Neural progenitor cell (in vitro differentiated cells): ENCODE measurements at places on chromosomes 3 and 15. TPM values are rescaled to one million over a fixed set of nuclear protein-coding genes. Genes with fewer than 3 reads are reported as not detected.

DNA sequence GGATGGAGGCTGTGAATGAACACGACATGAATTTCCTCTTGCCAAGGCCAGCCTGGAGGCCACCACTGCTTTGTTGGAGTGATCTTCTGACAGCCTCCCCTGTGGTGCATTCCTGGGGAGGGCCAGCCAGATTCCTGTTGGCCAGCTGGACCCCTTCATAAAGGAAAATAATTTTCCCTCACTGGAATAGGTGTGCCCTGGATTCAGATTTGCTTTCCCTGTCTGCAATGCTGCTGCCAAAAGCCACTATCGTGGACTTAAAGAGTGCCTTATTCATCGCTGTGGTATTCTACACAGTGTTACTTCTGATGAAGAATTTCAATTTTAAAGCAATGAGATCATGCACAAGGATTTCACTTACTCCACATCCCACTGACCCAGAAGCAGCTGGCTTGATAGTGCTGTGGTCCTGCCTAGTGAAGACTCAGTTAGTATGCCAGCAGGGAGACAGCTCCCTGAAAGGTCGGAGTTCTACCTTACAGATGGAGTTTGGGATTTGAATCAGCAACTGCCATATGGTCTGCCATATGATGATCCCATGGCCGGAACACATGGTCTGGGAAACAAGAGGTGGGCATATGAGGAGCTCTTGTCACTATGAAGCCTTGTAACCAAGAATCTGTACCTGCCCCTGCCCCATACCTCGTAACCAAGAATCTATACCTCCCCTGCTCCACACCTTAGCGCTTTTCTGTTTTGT, 145.2 kb downstream of the KLF13 start:
- H3K27ac ChIP-seq: no peak overlapping the region
- no peak overlapping the region for H3K4me3 ChIP-seq
- H3K36me3 ChIP-seq: no peaks in the 10 kb centered on the region

- peaks cover 38% of the 10 kb centered on the region for H3K4me1 ChIP-seq
- no peak overlapping the region for H3K27ac ChIP-seq
- no peak overlapping the region for H3K4me3 ChIP-seq
- no peak for DNase-seq
- no peaks in the 10 kb centered on the region for H3K27me3 ChIP-seq
These were observed 118.8 kb downstream of the ADAMTS9 start for GRCh38 chr3:64568895-64569517.

GRCh38 chr3:168752339-168752738, 656.6 kb upstream of the GOLIM4 start:
- no peak overlapping the region for H3K27ac ChIP-seq
- no peak overlapping the region for H3K4me3 ChIP-seq

GRCh38 chr3:99537416-99537815, 101.0 kb upstream of the COL8A1 start:
- H3K36me3 ChIP-seq: no peaks in the 10 kb centered on the region
- H3K27ac ChIP-seq: no peak overlapping the region
- no peak for DNase-seq
- peaks cover 16% of the 10 kb centered on the region for H3K4me1 ChIP-seq
- no peaks in the 10 kb centered on the region for H3K27me3 ChIP-seq
- H3K4me3 ChIP-seq: no peak overlapping the region

DNA sequence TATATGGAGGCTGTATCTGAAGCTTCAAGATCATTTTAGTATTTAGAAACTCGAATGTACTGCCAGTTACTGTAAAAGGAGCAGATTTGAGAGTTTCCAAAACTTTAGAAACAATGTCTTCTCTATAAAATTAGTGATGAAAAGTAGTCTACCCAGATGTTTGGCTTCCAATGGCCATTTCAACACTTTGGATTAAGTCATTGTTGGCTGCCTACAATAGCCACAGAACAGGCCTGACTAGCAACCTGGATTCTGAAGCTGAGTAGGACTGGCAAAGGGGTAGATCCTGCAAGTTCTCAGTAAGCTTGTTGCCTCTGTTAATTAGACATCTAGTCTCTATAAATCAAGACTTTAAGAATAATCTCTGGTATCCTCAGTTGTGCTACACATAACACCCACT, 239.0 kb upstream of the KCNMB2 start:
- H3K36me3 ChIP-seq: no peaks in the 10 kb centered on the region
- H3K4me3 ChIP-seq: no peak overlapping the region
- H3K27me3 ChIP-seq: no peaks in the 10 kb centered on the region

GRCh38 chr3:144774897-144775296, 803.3 kb downstream of the DIPK2A start:
- no peaks in the 10 kb centered on the region for H3K27me3 ChIP-seq
- H3K4me3 ChIP-seq: no peak overlapping the region
- no peak for DNase-seq
- H3K4me1 ChIP-seq: no peaks in the 10 kb centered on the region
- no peak overlapping the region for H3K27ac ChIP-seq

DNA sequence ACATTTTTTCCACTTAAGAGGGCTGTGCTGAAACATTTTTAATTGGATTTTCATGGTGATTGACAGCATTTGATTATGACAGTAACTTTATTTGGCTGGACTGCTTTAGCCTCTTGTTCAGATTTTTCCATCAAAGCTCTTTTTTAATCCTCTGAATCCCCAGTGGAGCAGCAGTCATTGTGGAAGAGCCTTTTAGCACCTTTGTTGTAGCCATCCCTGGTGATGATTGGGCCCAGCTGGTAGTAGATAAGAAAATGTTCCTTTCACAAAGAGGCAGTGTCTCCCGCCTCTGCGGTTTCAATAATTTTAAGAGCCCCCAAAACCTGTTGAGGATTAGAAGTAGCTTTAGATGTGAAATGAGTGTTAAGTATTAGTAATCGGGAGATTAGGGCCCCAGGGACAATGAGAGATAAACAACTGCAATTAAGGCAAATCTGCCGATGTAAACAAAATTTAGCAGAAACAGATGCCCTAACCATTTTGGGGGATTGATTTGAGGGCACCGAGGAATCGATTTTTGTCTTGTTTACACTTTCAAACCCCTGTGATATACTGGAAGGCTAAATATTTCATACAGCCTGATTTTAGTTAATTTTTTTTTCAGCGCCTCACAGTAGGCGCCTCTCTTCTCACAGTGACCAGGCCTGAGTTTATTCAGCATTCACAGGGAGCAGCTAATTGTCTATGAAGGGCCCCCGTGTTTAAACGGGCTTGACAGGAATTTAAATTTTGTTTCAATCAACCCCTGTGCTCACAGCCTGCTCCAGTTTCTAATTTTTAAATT, 43.2 kb upstream of the SKOR1 start:
- peak; percentile 76 for DNase-seq
- peak overlapping the region; percentile 97 for H3K27ac ChIP-seq
- peaks cover 84% of the 10 kb centered on the region for H3K4me1 ChIP-seq

DNA sequence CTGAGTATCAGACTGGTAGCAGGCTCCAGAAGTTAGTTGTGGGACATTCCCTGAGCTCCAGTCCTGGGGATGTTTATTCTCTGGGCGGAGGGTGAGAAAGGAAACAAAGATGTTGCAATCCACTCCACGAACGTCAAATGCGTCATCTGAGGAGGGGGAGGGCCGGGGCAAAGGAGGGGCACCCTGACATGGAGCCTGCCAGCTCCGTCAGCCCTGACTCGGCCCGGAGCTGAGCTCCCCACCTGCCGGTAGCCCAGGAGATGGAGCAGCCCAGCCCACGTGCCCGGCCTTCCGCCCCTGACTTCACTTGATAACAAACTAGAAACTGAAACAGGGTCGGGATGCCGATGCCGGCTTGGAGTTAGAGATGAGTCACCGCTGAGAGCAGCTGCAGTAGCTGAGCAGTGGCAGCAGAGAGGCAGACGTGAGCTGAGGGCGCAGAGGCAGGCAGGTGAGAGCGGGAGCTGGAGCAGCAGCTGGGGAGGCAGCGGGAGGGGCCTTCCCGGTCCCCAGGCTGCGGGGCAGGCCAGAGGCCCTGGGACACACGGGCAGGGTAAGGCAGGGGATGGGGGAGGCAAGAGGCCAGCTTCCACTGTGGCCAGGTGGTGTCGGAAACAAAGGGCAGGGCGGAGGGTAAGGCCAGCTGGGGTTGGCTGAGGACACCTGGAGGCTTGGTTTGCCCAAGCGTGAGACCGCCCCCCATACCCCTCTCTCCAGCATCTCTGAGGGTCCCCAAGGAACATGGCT, at the start of gene ISG20:
ISG20 (plus strand) TSS at position 391 of the 747 bp plus-strand sequence; CDS start at position 742, 351 bp downstream.
- H3K36me3 ChIP-seq: no peaks in the 10 kb centered on the region
- DNase-seq: peak; percentile 70
- H3K27ac ChIP-seq: no peak within 1 kb of the TSS

- no peak overlapping the region for H3K27ac ChIP-seq
- no peaks in the 10 kb centered on the region for H3K27me3 ChIP-seq
- no peaks in the 10 kb centered on the region for H3K4me1 ChIP-seq
- H3K36me3 ChIP-seq: no peaks in the 10 kb centered on the region
These were observed 742.0 kb upstream of the CCDC54 start for GRCh38 chr3:106635271-106635670.

The LRRC2 gene
- total RNA-seq: not detected in 2 replicates

GRCh38 chr3:134460965-134461364, 24.8 kb downstream of the ANAPC13 start:
- H3K36me3 ChIP-seq: no peaks in the 10 kb centered on the region
- H3K4me3 ChIP-seq: no peak overlapping the region

DNA sequence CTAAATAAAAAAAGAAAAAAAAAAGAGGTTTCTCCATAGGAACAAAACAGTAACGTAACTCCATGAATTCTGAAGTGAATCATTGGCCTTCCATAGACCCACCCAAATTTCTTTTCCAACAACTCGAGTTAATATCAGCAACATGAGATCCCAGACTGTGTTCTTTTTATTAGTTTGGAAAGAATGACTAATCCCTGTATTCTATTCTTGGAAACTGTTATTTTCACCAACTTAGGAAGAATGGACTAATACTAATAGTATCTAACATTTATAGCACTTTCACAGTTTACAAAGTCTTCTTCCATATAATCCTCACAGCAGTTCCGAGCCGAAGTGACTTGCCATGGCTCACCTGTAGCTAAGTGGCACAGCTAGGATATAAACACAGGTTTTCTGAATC, 72.7 kb upstream of the SLC4A7 start:
- no peaks in the 10 kb centered on the region for H3K36me3 ChIP-seq
- H3K4me3 ChIP-seq: no peak overlapping the region
- H3K4me1 ChIP-seq: no peaks in the 10 kb centered on the region
- no peaks in the 10 kb centered on the region for H3K27me3 ChIP-seq
